ENCODE measurements at places on chromosomes 11 and 22. TPM values are rescaled to one million over a fixed set of nuclear protein-coding genes. Genes with fewer than 3 reads are reported as not detected.

Gene C22orf31
- not detected for total RNA-seq

Gene CATSPER1
- not detected for total RNA-seq

Gene EMID1
- 0.41 TPM for total RNA-seq

Gene TMEM191C
- total RNA-seq, result 1.5 TPM

- DNase-seq, result no peak
These were observed 39.7 kb upstream of the SUSD2 start for GRCh38 chr22:24141586-24141985.

GRCh38 chr11:88035271-88035670 lies 140.0 kb downstream of the RAB38 start:
- no peak for DNase-seq

GRCh38 chr22:36362075-36362474 lies 25.7 kb downstream of the MYH9 start:
- no peak for DNase-seq

DNA sequence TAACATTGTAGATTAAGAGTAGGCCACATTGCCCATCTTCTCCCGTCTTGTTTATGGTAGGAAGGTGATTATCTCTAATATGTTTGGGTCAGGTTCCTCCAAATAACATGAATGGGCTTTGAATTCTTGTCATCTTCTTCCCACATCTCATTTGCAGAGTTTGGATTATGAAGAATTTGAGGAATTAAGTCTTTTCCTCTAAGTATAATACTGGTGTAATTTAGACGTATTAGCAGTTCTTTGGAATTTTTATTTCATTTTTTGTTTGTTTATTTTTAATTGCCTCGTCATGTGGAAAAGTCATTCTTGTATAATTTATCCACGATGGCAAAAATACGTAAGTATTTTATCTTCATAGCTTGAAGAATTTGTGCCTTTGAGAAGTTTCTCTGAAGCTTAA lies 73.4 kb downstream of the ARHGEF12 start:
- DNase-seq, result no peak

DNA sequence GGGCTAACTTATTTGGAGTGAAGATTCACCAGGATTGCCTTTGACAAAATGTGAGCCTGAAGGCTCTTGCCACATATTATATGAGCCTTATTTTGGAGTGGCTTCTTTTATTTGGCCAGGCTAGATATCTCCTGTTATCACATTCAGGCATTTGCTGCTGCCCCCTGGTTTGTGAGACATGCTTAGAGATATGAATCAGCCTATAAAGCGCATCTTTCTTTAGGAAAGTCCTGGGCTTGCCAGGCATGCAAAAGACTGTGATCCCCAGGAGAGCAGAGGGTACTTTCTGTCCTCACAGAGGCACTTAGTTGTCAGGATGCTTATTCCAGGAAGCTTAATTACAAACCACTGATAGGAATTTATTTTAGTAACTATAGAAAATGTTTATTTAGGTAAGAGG lies 333.3 kb downstream of the FAT3 start:
- DNase-seq, result no peak

GRCh38 chr11:72813740-72814285 lies 398 bp upstream of the ATG16L2 start:
- peak; percentile 95 for DNase-seq

GRCh38 chr22:37243402-37244113 lies 511 bp downstream of the RAC2 start:
- no peak for DNase-seq

DNA sequence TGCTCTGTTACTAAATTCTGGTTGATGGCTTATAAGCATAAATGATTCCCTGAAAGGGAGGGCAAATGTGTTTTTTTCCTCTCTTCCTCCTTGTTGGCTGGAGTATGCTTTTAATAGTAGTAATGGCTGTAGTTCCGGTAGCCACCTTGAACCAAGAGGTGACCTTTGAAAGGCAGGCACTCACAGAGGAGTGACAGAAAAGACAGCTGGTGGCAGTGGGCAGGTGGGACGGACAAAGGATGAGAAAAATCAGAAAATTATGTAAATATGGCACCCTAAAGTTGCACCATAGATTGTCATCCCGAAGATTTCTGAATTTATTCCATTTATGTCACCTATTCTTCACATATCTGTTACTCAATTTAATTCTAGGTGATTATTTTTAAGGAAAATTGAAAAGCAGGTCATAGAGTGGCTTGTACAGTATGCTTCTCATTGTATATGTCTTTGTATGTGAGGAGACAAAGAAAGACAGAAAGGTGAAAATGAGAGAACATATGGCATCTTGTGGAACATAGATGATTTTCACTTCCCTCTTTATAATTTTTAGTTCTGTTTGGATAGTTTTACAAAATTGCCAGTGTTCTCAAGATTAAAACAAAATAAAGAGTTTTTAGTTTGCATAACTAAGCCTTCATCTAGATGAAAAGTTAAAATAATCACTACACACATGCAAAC lies 17.0 kb downstream of the CASP12 start:
- no peak for DNase-seq

GRCh38 chr11:67633758-67634365 lies 4.1 kb upstream of the NUDT8 start:
- DNase-seq, result peak; percentile 92

DNA sequence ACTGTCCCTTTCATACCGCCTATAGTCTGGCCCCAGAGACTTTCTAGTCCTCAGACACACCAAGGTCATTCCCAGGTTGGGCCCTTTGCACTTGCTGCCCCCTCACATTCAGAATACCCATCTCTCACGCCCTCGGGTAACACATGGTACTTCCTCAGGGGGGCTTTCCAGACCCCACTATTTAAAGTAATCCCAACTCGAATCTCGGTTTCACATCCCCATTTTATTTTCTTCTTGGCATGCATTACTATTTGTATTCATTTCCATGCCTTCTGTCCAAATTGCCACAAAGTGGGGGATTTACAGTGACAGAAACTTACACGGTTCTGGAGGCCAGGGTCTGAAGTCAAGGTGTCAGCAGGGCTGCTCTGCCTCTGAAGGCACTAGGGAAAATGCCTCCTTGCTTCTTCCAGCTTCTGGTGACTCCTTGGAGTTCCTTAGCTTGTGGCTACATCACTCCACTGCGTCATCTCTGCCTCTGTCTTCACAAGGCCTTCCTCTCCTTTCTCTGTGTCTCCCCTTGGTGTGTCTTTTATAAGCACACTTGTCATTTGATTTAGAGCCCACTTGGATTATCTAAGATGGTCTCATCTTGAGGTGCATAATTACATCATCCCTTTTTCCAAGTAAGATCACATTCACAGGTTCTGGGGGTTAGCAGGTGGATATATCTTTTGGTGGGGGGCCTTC lies 15.1 kb downstream of the RCN1 start:
- no peak for DNase-seq

DNA sequence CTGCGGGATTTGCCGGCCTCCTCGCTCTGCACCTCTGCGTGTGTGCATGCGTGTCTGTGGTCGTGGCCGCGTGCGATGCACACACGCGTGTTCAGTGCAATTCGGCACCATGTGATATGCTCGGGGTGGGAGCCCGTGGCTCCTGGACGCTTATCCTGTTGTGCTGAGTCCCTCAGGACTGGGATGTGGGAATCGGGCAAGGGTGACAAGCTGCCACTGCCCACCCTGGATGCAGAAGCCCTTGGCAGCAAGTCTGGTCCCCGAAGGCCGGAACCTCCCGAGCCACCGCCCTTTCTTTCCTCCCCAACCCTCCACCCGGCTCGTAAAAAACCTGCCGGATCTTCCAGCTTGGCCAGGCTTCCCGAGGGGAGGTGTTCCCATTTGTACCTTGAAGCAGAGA lies 128.2 kb downstream of the PHF21B start:
- peak; percentile 71 for DNase-seq

- DNase-seq, result no peak
These were observed 25.4 kb downstream of the TP53AIP1 start for GRCh38 chr11:128917144-128917724.

DNA sequence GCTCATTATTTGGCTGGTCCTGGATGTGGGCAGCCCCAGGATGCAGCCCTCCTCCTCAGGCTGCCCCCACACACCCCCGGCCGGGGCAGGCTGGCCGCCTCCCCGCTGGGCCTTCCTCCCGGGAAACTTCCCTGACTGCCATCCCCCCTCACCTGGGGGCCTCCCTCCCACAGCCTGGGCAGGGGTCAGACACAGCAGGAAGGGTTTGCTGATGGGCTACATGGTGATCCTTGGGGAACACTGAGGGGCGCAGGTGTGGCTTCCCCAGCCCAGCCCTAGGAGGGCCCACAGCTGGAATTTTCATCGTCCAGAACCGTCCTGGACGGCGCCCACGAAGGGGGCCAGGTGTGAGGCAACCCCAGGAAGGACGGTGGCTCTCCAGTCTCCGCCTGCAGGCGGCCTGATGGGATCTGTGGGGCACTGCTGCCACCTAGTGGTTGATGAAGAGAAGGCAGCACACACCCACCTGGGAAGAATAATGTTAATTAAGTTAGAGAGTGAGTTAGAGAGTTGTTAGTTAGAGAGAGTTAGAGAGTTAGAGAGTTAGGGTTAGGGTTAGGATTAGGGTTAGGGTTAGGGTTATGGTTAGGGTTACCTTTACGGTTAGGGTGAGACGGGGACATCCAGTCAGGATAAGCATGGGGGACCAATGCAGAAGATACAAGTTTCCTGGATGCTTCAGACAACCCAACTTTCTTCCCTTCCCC lies 75.9 kb upstream of the PRR5 start:
- DNase-seq, result no peak
